Mesenchymal stem cell (in vitro differentiated cells and primary cell): ENCODE measurements at places on chromosomes 1 and 21.
A peak's percentile ranks its signal among the peaks of the same experiment; 100 is the strongest.

DNA sequence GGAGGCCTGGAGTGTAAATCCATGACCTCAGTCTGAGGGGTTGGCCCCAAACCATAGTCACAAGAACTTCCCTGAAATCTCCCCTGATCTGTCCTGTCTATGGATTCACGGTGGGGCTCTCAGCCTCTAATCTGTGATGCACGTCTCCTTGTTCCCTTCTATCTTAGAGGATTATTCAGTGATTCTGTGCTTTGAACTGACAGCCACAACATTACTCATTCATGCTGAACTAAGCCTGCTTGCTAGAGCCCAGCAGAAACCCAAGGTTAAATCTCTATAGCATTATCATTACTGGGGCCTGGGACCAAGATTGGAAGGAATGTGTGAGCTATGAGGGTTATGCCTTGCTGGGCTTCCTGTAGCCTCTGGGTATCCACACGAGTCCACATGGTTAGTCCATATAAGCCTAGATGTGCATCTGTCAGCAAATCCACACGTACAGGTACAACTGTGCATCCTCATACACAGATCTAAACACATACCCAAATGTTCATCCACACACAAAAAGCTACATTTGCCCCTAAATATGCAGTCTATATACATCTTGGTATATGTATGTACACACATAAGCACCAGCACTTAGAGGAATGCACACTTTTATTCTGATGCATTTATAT, 22.4 kb upstream of the MAGOH start:
- no peak for DNase-seq

DNA sequence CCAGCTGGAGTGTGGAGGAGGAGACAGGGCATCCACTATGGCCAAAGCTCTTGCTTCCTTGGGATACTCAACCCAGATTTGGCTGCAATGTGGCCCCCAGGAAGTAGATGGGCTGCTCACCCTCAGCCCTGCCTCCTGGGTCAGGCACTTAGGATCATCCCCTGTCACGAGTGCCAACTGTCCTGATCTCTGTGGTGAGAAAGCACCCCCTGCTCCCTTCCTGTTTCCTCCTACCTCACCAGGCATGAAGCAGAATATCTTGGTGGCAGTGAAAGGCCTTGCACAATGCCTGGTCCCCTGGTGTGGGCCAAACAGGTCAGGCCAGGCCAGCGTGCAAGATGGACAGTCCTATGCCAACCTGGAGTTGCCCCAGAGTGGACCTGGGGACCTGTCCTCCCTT, 211.7 kb downstream of the GRIK3 start:
- DNase-seq, result no peak

DNA sequence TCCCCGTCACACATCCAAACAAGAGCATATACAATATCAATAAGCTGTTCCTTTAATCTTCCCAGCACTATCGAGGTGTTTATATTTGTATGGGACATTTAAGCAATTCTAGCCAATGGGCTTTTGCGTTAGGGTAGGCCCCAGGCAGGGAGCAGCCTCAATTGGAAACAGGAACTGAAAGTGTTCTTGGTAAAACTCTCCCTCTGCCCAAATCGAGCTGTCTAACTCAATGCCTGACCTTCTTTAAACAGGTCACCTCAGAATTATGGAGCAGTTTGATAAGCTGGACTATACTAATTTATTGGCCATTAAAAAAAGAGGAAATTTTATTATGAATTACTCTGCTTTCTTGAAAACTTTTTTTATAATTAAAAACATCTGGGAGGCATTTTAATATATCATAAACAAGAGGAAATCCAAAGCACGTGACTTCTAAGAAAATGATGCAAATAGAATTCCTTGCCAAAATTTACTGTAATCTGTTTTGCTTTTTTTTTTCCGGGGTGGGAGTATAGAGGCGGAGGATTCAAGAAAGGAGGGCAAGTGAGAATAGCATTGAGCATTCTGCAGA, 498.1 kb downstream of the LMO4 start:
- peak; percentile 4 for DNase-seq

DNA sequence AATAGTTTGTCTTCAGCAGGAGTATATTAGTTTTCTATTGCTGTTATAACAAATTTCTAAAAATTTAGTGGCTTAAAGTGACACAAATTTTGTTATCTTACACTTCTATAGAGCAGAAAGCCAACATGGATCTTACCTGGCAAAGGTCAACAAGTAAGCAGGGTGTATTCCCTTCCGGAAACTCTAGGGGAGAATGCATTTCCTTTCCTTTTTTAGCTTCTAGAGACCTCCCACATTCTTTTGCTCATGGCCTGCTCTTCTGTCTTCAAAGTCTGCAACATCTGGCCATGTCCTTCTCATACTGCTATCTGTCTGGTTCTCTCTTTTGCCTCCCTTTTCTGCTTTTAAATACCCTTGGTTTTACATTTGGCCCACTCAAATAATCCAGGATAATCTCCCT, 242.6 kb downstream of the ZNF648 start:
- DNase-seq, result no peak

DNA sequence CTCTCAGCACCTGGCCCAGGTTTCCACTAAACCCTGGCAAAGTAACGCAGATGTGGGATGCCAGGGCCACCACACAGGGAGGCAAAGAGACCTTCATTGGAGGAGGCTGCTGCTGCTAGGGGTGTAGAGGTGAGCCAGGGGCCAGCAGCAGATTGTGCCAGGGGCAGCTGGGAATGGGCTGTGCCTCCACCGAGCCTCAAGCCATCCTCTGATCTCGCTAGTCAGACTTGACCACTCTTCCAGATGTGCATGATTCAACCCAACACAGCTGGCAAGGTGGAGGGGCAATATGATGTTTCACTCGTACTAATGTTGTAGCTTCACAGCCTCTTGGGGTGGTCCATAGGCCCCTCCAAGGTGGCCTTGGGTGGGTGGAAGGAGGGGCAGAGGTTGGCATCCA, 73.0 kb upstream of the MRPS6 start:
- DNase-seq, result no peak

GRCh38 chr1:54347955-54348699, 58.1 kb downstream of the SSBP3 start:
- DNase-seq, result no peak

DNA sequence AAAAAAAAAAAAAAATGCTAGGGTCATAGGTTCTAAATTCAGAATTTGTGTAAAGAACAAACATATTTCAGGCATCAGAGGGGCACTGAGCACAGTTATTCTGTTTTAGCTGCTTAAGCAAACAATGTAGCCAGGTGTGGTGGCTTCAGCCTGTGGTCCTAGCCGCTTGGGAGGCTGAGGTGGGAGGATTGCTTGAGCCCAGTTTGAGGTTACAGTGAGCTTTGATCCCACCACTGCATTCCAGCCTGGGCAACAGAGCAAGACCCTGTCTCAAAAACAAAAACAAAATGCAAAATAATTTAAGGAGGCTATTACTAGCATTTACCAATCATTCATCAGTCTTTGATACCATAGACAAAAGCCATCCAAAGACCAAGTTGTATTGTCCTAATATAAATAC, 49.7 kb upstream of the CDC42BPA start:
- DNase-seq, result no peak

DNA sequence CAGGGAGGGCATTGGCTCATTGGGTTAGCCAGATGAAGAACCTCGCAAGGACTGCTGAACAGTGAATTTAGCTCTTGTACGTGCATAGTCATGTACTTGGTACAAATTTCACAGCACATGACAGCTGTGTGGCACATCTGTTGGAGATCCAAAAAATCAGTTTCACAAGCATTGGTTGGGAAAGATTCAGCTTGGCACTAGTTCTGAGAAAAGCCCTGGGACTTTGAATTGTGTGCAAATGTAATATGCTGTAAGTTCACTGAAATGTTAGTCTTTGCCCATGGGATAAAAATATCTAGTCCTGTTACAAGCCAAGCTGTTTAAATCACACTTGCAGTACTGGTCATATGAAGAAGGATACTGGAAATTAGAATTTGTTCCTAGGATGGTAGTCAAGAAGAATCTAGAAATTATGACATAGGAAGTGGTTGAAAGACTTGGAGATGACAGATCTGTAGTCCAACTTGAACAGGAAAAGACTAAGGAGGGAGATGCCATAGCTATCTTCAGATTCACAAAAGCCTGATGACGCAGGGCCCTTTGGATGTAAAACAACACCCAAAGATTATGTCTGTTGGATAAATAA, 19.2 kb downstream of the LAMC2 start:
- no peak for DNase-seq
